ENCODE measurements at places on chromosomes 6 and 20.

GRCh38 chr20:59032713-59033059 is 551 bp upstream of the ATP5F1E start:
- no peak for DNase-seq

- DNase-seq, result no peak
Observed at GRCh38 chr6:85168146-85168545, 281.7 kb upstream of the NT5E start.

DNA sequence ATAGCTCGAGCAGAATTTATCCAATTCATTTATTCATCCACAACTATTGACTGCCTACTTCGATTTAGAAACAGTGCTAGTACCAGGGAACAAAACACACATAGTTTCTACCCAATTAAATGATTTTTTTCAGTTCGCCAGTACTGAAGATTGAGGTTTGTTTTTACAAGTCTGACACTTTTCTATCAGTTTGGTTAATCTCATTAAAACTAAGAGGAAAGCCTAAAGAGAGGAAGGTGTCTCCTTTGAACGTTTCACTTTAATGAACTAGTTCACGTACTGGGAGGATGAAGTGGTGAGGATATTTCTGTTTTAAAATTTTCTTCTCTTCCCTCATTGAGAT is 570 bp upstream of the ANKS1A start:
- DNase-seq, result no peak

DNA sequence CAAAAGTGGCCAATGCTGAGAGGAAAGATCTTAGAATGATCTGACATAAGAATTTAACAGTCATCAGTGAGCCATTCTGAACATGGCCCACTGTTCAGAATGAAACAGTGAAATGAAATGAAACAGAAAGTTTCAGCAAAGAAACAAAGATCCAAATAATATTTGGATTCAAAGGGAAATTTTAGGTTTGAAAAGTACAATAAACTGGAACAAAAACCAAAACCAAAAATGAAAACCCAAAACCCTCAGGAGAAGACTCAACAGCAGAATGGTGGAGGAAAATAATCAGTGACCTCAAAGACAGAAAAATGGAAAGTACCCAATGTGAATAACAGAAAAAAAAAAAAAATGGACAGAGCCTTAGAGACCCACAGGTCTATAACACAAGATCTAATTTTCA is 66.1 kb upstream of the EMILIN3 start:
- no peak for DNase-seq

DNA sequence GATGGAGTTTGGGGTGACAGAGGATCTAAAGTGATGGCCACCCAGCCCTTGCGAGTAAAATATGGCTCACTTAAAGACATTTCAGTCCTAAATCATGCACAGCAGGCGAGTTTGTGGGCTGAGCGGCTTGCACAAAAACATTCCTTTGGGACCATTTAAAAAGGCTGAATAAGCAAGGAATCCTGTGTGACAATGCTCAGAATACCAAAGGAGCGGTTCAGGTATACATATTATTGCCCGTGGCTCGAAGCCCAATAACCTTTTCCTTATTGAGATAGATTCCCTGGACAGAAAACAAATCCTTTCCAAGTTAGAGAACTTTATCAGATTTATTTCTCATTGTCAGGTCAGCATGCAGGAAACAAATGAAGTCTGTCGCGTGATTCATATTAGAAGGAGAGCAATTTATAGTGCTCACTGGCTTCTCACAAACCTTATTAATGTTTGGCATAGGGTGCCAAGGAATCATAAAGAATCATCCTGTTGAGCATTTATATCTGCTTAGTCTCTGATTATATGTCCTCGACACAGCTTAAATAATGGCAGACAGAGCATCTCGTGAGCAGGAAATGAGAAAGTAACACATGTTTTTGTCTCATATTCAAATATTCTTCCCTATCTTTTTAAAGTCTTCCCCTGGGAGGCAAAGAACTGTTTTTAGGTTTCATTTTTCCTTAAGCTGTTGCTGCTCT is 121.3 kb downstream of the TRMT11 start:
- no peak for DNase-seq

GRCh38 chr6:167757249-167757648 is 69.5 kb upstream of the AFDN start:
- DNase-seq, result no peak
